ENCODE measurements at places on chromosomes 2 and 18.

GRCh38 chr2:197460649-197461048, 7.3 kb downstream of the COQ10B start:
- peaks cover 18% of the 10 kb centered on the region for H3K36me3 ChIP-seq
- no peaks in the 10 kb centered on the region for H3K4me1 ChIP-seq
- no peak overlapping the region for H3K27ac ChIP-seq

DNA sequence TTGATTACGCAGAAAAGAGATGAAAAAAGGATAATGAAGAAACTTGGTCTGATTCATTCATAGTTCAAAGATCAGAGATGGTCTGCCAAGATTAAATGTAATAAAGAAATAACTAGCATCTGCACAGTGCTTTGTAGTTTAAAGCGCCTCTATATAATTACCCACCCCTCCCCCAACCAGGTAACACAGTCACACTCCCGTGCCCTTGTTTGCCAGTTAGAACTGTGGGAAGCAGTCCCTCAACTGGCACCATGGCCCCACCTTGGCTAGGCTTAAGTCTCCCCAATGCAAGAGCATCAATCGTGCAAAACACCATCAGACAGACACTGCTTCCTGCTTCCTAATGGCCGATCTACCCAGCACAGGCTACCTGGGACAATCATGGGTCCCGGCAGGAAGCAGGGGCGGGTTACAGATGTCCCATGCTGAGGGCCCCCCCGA, 11.6 kb downstream of the ADCY3 start:
- DNase-seq, result no peak
- H3K36me3 ChIP-seq, result no peaks in the 10 kb centered on the region
- H3K4me3 ChIP-seq, result no peak overlapping the region
- no peak overlapping the region for H3K27ac ChIP-seq
- H3K4me1 ChIP-seq, result peaks cover 2% of the 10 kb centered on the region
- H3K27me3 ChIP-seq, result no peaks in the 10 kb centered on the region

DNA sequence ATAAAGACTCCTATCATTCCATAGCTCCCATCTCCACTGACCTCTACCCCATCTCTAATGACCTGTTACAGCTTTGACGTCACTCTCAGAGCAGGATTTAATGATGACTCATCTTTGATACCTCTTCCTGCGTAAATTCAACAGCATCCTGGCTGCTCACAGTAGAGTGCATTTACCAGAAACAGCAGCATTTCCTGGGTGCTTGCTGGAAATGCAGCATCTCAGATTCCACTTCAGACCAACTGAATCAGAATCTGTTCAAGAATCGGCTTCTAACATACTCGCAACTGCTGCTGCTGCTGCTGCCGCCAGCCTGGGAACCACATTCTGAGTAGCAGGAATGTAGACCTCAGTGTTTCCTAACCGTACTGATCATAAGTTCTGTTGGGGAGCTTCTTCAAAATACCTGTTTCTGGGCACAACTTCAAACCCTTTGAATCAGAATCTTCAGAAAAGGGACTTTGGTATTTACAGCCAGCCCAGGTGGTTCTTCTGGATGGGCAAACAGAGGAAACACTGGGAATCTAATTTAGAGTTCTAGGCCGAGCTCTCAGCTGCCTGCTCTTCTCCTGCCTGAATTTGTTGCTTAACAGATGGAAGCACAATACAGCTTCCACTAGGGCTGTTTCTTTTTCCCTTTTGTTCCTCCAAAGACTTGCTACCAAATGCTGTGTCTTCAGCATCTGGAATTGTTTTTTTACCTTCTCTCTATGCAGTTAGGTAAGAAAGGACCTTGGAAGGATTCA, 241.4 kb downstream of the NCKAP5 start:
- H3K4me1 ChIP-seq, result no peaks in the 10 kb centered on the region
- no peaks in the 10 kb centered on the region for H3K36me3 ChIP-seq
- no peak overlapping the region for H3K4me3 ChIP-seq
- no peak overlapping the region for H3K27ac ChIP-seq
- H3K27me3 ChIP-seq, result no peaks in the 10 kb centered on the region

- DNase-seq, result peak; percentile 15
- H3K4me1 ChIP-seq, result no peaks in the 10 kb centered on the region
- 0 out of 2 replicates have a peak overlapping the region, but pooled peaks have one; percentile 55 for H3K27ac ChIP-seq
- H3K36me3 ChIP-seq, result no peaks in the 10 kb centered on the region
These were observed 34.9 kb downstream of the TEX44 start for GRCh38 chr2:231627384-231628120.

GRCh38 chr2:217332866-217333265, 473.0 kb upstream of the TNP1 start:
- H3K4me3 ChIP-seq, result no peak overlapping the region
- H3K27me3 ChIP-seq, result no peaks in the 10 kb centered on the region
- peaks cover 28% of the 10 kb centered on the region for H3K4me1 ChIP-seq
- DNase-seq, result no peak
- H3K36me3 ChIP-seq, result no peaks in the 10 kb centered on the region

DNA sequence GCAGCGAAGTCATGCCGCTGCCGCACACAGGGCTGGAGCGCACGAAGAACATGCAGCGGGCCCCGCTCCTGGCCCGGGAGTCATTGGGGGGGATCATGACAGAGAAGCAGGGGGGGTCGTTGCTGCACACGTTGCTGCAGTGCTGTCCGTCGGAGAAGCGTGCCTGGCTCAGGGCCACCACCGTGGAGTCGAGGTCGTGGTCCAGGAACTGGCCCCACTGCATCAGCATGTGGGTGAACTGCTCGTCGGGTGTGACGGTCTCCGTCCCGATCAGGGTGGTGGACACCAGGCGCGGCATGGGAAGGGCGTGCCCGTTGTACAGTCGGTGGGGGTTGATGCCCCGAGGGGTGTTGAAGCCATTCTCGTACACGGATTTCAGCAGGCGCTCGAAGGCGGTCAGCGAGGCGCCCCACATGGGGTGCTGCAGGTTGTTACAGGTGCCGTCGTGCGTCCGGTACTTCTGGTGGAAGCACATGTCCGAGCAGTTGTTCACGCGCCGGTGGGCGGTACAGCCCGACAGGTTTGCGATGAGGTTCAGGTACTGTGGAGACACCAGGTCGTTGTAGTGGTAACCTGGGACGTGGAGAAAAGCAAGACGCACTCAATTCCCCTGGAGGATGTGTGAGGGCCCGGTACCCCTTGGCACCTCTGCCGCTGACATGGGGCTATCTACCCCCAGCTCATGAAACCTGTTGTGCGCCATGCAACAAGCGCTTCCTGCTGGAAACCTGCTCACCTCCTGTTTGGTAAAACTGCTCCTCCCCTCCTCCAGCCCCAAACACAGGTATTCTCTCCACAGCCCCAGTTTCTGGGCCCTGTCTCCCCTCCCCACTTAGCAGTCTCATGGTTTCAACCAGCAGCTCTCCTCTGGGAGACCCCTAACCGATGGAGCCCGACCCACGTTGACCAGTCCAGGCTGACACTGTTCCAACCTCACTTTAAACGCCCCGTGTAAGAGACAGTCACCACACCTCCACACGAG, 94.9 kb downstream of the PXDN start:
- H3K4me3 ChIP-seq, result no peak overlapping the region
- no peaks in the 10 kb centered on the region for H3K4me1 ChIP-seq
- peaks cover 30% of the 10 kb centered on the region for H3K36me3 ChIP-seq
- no peak for DNase-seq
- H3K27ac ChIP-seq, result no peak overlapping the region
- H3K27me3 ChIP-seq, result no peaks in the 10 kb centered on the region

Measured in GM23338 (cell line).